Activated T-helper 2 cell treated with anti-CD3 and anti-CD28 coated beads, Interferon-gamma antibody, Interleukin-2, Interleukin-4, amounts not matched to agents 10 μg/mL and 5 μg/mL and 100 μg/mL, durations not matched to agents 14 hours and 24 hours and 36 hours (primary cell): ENCODE measurements at places on chromosomes 4 and X. TPM values are rescaled to one million over a fixed set of nuclear protein-coding genes. Genes with fewer than 3 reads are reported as not detected.
A peak's percentile ranks its signal among the peaks of the same experiment; 100 is the strongest.

Gene ATP1B4
- not detected in 2 replicates for total RNA-seq

Gene MGAT4D
- total RNA-seq: not detected in 2 replicates

Gene LEF1
- 74.0 and 77.0 TPM in 2 replicates for total RNA-seq

Gene SPATA18
- 0.16 TPM in 1 of 2 replicates, not detected in the other for total RNA-seq

Gene TMPRSS11D
- total RNA-seq: not detected in 2 replicates

Gene NDP
- total RNA-seq: not detected in 2 replicates

Gene KIF4A
- total RNA-seq: 24.4 and 26.5 TPM in 2 replicates

Gene FAM184B
- total RNA-seq: not detected in 2 replicates

Gene C4orf36
- total RNA-seq: not detected in 2 replicates

Gene AREG
- total RNA-seq: 1.3 and 1.7 TPM in 2 replicates

Gene SERPINA7
- not detected in 2 replicates for total RNA-seq

Gene POLN
- total RNA-seq: 1.3 and 1.4 TPM in 2 replicates

Gene DRD5
- not detected in 2 replicates for total RNA-seq

Gene GLRA3
- not detected in 2 replicates for total RNA-seq

Gene ERVMER34-1
- not detected in 2 replicates for total RNA-seq

DNA sequence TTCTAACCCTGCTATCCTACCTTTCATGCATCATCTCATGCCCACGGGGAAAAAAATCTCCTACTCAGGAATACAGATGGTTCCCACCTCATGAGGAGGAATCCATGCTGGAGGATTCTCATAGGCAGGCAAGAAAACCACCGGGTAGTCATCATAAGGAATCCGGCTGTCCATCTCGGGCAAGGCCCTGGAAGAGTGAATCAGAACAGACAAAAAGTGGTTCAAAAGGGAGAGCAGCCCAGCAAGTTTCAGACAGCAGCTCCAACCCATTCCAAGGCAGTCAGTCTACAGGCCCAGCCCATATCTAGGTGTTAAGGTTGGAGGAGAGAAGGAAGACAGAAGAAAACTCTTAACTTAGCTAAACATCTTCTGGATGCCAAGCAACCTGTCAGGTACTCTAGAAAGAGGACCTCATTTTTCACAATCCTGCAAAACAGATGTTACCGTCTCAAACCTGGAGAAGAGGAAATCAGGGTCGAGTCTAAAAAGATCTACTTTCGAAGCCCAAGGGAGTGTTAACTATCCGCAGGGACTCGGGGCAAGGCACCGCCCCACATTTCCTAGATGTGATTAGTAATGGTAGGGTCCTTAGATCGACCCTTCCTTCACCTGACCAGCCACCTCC is 447 bp downstream of the PDZD11 start:
- no peak for DNase-seq

GRCh38 chr4:80125252-80126177 is 52.5 kb upstream of the ANTXR2 start:
- peak; percentile 30 for DNase-seq

DNA sequence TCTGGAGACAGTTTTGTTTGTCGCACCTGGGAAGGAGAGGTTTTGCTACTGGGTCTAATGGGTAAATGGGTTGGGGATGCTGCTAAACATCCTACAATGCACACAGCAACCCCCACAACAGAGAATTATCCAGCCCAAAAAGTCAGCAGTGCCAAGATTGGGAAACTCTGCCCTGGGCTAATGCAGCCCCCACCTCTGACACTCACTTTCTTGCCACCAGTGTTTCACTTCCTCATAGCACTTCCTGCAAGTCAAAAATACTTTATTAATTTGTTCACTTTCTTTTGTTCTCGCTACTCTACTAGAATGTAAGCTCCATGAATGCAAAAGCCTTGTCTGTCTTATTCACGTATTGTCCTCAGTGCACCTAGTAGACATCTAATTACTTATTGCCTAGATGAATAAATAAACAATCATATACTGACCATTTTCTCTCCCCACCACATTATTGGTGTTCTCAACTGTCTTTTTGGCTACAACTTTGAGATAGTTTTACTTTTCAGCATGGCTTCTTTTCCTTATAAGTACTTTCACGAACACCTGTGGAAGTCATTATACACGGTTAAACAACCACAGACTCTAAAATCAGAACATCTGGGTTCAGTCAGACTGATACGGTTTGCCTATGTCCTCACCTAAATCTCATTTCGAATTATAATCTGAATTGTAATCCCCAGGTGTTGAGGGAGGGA is 82.0 kb upstream of the PITX2 start:
- no peak for DNase-seq

- DNase-seq: no peak
Measured at GRCh38 chr4:139913995-139914598, 239.9 kb downstream of the MAML3 start.

DNA sequence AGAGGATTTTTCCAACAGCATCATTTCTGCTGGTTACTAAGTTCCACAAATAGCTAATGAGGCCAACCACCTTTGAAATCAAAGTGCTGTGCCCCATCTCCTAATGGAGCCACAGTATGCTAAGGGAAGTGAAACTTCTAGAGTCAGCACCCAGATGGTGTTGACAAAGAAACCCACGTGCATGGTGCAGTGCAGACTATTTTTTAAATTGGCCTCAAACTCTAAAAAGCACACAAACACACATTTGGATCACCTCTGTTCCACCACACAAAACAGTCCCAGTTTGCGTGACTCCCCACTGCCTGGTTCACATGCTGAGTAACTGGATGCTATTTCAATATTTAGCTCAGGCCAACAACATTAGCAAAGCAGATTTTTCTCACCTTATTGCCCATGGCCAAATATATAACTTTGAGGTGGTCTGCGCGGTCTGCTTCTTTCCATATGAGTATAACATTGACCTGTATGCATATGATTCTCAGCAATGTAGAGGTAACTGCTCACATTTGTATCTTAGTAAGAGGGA is 69.9 kb downstream of the AMELX start:
- DNase-seq: no peak

GRCh38 chr4:187064033-187064432 is 340.4 kb upstream of the FAT1 start:
- DNase-seq: no peak

- no peak for DNase-seq
Measured at GRCh38 chr4:97500423-97500822, 642.9 kb downstream of the STPG2 start.

DNA sequence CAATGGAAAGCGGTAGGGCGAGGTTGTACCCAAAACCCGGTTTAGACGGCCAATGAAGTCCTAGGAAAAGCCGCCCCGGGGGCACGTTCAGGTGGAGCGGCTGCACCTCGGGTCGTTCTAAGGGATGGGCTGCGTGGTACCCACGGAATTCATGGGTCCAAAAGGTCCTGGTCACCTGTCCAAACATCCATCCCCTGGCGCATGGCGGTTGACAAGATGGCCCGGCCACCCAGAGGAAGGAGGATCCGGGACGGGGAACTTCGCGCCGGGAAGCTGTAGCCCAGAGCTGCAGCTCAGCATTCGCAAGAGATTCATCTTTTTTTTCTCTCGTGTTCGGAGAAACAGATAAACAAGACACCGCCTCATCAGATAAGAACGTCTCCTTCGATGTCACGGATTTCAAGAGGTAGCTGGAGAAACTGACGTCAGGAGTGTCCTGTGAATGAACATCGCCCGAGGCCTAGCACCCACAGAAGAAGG is 10.9 kb downstream of the PITX2 start:
- DNase-seq: no peak

- DNase-seq: no peak
Measured at GRCh38 chrX:129525162-129525561, 1.9 kb upstream of the SMARCA1 start.

- no peak for DNase-seq
Measured at GRCh38 chr4:8155660-8156421, 2.8 kb downstream of the ABLIM2 start.

DNA sequence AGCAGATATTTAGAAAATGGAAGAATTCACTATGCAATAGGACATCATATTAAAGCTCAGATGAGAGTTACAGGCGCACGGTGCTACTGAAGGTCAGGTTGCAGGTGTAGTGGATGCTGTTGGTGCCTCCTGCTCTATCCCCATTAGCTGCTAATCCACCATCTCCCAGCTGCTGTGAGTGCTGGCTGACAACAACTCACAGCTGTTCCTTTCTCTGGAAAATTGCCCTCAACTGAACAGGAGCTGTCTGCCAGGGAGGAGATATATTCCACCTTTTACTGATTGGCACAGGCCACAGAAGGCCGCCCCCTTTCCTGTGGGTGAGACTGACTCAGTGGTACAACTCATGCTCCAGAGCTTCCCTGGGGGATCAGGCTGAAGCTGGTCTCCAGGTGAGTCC is 48.7 kb downstream of the UCHL1 start:
- no peak for DNase-seq

- DNase-seq: no peak
Measured at GRCh38 chr4:94127707-94128328, 79.8 kb upstream of the SMARCAD1 start.

DNA sequence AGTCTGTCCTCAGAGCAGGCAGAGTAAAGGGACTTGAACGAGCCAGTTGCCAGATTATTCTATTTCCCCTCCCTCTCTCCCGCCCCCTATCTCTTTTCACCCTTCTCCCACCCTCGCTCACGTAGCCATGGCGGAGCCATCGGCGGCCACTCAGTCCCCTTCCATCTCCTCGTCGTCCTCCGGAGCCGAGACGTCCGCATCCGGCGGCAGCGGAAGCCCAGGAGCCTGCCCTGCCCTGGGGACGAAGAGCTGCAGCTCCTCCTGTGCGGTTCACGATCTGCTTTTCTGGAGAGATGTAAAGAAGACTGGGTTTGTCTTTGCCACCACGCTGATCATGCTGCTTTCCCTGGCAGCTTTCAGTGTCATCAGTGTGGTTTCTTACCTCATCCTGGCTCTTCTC is 106.2 kb upstream of the SMAD1 start:
- DNase-seq: no peak

GRCh38 chr4:88826771-88827170 is 129.1 kb upstream of the NAP1L5 start:
- no peak for DNase-seq

DNA sequence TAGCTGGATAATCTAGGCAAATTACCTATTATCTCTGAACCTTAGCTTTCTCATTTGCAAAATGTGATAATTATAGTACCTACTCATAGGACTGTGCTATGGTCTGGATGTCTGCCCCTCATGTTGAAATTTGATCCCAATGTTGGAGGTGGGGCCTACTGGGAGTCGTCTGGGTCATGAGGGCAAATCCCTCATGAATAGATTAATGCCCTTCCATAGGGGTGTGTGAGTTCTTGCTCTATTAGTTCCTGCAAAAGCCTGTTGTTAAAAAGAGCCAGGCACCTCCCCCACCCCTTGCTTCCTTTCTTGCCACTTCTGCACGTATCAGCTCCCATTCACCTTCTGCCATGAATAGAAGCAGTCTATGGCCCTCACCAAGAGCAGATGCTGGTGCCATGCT is 73.9 kb downstream of the SERTM2 start:
- DNase-seq: no peak

GRCh38 chr4:1899149-1900086 is 28.2 kb downstream of the NSD2 start:
- peak; percentile 65 for DNase-seq

DNA sequence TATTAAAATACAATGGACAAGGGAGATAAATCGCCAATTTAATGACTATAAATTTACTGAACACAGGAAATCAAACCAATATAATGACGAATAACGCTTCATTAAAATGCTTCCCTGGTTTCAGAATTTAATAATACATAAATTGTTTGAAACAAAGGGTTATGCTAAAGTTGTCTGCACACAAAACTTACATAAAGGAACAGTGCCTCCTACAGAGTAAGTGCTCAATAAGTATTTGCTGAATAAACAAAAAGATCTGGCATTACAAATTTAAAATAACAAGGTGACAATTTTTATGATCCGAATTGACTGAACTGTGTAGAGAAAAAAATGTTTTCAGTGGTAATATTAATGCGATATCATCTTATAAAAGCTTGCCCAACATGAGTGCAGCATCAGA is 69.6 kb downstream of the NOCT start:
- DNase-seq: no peak

DNA sequence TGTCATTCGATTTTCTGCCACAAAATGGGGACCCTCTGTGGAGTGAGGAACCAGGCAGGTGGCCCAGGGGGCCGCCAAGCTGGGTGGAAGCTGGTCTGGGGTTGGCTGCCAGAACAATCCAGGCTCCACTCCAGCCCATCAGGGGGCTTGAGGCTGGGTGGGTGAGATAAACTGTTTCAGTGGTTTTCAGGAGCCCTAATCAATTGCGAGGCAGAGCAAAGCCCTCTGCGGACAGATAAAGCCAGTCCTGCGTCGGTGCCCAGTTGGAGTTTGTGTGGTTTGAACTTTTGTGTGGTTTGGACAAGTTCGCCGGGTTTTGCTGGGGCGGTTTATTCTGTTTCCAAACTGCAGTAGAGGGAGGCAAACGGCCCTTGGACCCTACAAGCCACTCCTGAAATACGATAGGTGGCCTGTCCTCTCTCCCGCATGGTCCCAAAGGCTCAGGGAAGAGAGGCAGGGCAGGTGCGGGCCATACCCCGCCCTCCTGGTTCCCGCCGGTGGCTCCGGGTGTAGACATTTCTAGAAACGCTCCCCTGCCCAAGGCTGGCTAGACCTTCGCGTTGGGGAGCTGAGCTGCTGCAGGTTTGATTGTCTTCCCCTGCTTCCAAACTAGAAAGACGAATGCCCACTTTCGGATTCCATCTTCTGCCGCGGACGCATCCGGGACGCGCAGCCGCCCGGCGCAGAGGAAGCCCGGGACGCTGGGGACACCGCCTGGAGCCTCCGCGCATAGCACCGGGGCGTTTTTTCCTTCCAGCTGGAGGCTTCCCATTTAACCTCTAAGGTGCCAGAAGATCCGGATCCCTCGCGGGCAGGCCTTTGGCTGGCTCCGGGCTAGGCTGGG is 169.0 kb upstream of the BCOR start:
- peak; percentile 22 for DNase-seq

GRCh38 chr4:85459736-85460135 is 15.2 kb upstream of the ARHGAP24 start:
- no peak for DNase-seq

DNA sequence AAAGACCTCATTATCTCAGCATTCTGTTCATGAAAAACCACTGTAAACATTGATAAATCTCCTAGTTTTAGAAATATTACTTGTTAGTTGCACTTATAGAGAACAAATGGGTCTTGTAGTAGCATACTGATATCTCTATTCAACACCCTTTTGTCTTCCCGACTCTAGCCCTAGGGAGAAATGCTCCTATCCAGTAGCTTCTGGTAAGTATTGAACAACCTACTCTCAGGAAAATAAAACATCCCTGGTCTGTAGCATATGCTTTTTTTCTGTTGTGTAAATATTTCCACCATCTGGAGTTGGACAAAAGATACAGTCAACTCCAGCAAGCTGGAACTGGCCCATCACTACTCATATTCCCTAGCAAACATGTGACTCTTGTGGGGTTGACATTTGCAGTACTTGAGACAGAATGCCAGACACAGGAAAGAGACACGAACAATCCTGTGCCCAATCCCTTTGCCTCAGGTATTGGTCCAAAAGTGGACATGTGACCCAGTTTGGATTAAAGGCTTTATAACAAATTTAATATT is 188.2 kb downstream of the GC start:
- DNase-seq: no peak

DNA sequence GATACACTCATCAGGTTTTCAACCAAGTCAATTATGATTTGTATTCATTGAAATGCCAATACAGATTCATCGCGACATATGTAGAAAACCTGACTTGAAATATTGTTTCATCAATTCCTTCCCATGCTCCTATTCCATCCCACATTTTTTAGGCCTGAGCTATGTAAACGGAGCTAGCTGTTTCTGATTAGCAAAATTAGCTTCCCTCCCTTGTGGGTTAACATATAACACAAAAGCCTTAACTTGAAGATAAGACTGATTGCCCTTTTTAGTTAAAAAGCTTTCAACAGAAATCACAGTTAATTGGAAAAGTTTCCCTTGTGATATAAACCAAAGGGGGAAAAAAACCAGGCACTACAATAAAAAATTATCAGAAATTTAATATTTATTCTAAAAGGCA is 32.8 kb upstream of the DCLK2 start:
- no peak for DNase-seq

GRCh38 chr4:76434901-76435527 is at the start of gene SHROOM3:
SHROOM3 (plus strand) TSS chr4:76435229; CDS start chr4:76436053, 824 bp downstream.
- no peak for DNase-seq
